Stimulated activated CD4-positive, alpha-beta T cell treated with anti-CD3 and anti-CD28 coated beads, Interleukin-1b, Interleukin-23, amount 100 ng/mL, for 1 hour (primary cell): ENCODE measurements at places on chromosomes 13 and 19.
A peak's percentile ranks its signal among the peaks of the same experiment; 100 is the strongest.

DNA sequence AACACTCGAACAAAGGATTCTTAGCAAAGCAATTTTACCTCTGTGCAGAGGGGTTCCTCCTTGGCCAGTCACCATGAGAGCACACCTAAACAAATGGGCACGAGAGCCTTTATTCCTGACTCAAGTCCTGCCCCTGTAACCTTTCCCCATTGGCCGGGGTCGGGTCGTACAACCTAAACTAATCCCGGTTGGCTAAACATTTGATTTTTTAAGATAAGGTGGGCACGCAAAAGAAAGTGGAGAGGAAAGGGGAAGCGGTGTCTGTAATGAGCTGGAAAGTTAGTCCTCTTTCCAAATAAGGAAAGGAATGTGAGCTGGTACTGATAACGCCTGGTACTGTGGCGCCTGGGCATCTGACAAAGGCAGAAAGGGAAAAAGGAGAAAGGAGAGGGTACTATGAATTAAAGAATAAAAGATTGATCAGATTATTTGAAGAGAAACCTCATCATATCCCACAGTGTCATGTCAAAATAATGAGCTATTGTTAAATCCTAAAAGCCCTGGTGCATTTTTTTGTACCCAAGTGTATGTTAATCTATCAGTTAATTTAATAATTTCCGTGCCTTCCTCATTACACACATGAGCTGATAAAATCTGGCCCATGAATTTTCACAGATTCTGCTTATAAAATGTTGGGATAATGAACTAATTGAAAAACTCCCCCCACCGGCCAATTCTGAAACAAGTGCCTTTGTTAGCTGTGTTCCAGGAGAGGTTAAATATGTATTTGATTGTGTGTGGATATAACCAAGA, 335.7 kb downstream of the RFC3 start:
- no peak for DNase-seq

DNA sequence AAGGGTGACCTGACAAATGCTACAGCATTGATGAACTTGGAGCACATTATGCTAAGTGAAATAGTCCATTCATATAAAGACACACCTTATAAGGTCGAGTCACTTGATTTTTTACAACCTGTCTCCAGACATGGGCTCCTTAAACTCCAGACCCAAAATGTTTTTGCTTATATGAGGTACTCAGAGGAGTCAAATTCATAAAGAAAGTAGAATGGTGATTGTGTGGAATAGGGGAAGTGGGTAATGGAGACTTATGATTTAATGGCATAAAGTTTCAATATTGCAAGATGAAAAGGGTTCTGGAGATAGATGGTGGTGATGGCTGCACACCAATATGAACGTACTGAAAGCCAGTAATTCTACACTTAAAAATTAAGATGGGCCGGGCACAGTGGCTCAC, 59.3 kb downstream of the ZNF627 start:
- no peak for DNase-seq

- DNase-seq, result peak; percentile 97
These were observed 17.9 kb downstream of the BRSK1 start for GRCh38 chr19:55301459-55302317.

DNA sequence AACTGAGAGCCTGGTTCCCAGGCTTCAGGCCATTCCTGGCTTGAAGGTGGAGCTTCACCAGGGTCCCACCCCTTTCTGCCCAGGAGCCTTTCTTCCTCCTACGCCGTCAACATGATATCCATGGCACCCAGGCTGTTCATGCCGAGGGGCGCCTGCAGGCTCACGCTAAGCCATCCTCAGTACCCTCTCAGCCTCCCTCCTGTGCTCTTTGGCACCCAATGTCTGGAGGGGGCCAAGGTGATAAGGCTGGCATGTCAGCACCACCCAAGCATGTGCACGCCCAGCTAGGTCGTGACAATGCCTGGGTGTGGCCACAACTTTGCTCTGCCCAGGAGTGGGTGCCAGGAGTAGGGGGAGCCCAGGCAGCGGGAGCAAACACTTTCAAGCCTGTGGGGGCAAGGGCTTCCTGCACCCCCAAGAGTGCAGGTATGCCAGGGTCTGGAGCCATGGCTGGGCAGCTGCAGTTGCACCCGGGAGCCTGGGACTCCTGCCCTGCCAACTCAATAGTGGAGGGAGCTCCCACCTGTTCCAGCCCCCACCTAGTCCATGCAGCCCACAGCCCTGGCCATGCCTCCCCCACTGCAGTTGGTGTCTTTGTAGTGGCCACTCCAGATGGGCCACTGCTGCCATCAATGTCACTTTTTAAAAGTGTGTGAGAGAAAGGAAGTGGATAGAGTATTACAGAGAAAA, 219.9 kb downstream of the MAB21L1 start:
- DNase-seq, result no peak

- DNase-seq, result no peak
These were observed 9.7 kb upstream of the ATP1A3 start for GRCh38 chr19:42003506-42004294.

- DNase-seq, result no peak
These were observed 5.8 kb upstream of the RFXAP start for GRCh38 chr13:36813225-36813624.
